Neuronal stem cell (in vitro differentiated cells): ENCODE measurements at places on chromosomes 6 and 20.
A peak's percentile ranks its signal among the peaks of the same experiment; 100 is the strongest.

GRCh38 chr6:130421585-130421984 is 55.8 kb downstream of the TMEM200A start:
- H3K36me3 ChIP-seq: no peaks in the 10 kb centered on the region
- DNase-seq: no peak
- no peak overlapping the region for H3K4me3 ChIP-seq
- no peaks in the 10 kb centered on the region for H3K4me1 ChIP-seq
- no peaks in the 10 kb centered on the region for H3K27me3 ChIP-seq
- H3K27ac ChIP-seq: no peak overlapping the region

- peak; percentile 11 for DNase-seq
- no peak overlapping the region for H3K4me3 ChIP-seq
- no peak overlapping the region for H3K27ac ChIP-seq
- H3K27me3 ChIP-seq: no peaks in the 10 kb centered on the region
- H3K36me3 ChIP-seq: no peaks in the 10 kb centered on the region
Observed at GRCh38 chr6:122947355-122947754, 48.7 kb upstream of the CLVS2 start.

- no peak for DNase-seq
- no peaks in the 10 kb centered on the region for H3K36me3 ChIP-seq
- peaks cover 4% of the 10 kb centered on the region for H3K27me3 ChIP-seq
- peaks cover 4% of the 10 kb centered on the region for H3K4me1 ChIP-seq
- H3K4me3 ChIP-seq: no peak overlapping the region
- no peak overlapping the region for H3K27ac ChIP-seq
Observed at GRCh38 chr20:57920971-57921370, 211.2 kb upstream of the PMEPA1 start.

GRCh38 chr6:35392111-35392702 is 49.8 kb downstream of the PPARD start:
- H3K27ac ChIP-seq: no peak overlapping the region
- no peaks in the 10 kb centered on the region for H3K4me1 ChIP-seq
- no peak overlapping the region for H3K4me3 ChIP-seq
- no peaks in the 10 kb centered on the region for H3K36me3 ChIP-seq
- H3K27me3 ChIP-seq: no peaks in the 10 kb centered on the region
- DNase-seq: no peak

- H3K4me1 ChIP-seq: peaks cover 28% of the 10 kb centered on the region
- no peak for DNase-seq
- H3K4me3 ChIP-seq: no peak overlapping the region
- H3K36me3 ChIP-seq: no peaks in the 10 kb centered on the region
Observed at GRCh38 chr20:32580970-32581838, 3.9 kb downstream of the NOL4L start.

- no peak for DNase-seq
- no peaks in the 10 kb centered on the region for H3K4me1 ChIP-seq
- no peak overlapping the region for H3K27ac ChIP-seq
- no peaks in the 10 kb centered on the region for H3K27me3 ChIP-seq
- no peaks in the 10 kb centered on the region for H3K36me3 ChIP-seq
Observed at GRCh38 chr20:9344083-9344920, 170.1 kb upstream of the LAMP5 start.

DNA sequence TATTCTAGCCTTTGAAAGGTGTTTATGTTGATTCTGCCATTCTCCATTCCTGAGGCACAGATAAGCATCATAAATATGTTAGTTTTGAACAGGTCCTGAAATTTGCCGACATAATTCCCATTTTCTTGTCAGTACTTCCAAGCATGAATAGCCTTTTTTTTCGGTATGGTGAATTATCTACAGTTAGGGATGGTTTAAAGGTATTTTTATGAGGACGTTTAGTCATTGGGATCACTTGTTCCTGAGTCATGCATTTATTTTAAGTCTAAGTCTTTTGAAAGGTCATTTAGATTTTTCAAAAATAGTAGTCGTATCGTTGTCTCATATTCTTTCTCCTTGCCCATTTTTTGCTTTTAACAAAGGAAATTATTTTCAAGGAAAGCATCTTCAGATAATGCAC is 98.7 kb downstream of the PHACTR3 start:
- no peaks in the 10 kb centered on the region for H3K27me3 ChIP-seq
- H3K4me3 ChIP-seq: no peak overlapping the region
- DNase-seq: no peak
- H3K36me3 ChIP-seq: no peaks in the 10 kb centered on the region

- H3K27me3 ChIP-seq: no peaks in the 10 kb centered on the region
- no peak overlapping the region for H3K27ac ChIP-seq
- H3K36me3 ChIP-seq: no peaks in the 10 kb centered on the region
- no peak for DNase-seq
Observed at GRCh38 chr6:56334937-56335336, 87.6 kb upstream of the COL21A1 start.

DNA sequence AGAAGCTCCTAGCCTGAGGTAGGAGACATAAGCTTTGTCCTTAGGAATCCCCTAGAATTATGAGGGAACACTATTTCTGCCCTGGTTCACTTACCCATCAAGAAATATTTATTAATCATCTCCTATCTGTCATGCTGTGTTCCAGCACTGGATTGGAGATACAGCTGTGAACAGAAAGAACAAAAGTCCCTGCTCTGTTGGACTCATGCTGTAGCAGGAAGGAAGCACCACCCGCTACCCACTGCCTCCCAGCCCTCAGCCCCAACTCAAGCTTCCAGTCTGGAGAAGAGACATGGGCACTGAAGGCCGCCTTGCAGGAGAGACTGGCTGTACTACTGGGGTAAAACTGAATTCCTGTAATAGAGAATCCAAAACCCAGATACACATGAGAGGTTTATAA is 78.0 kb downstream of the MDGA1 start:
- no peak overlapping the region for H3K4me3 ChIP-seq
- no peaks in the 10 kb centered on the region for H3K36me3 ChIP-seq
- no peak for DNase-seq
- peaks cover 22% of the 10 kb centered on the region for H3K27me3 ChIP-seq

DNA sequence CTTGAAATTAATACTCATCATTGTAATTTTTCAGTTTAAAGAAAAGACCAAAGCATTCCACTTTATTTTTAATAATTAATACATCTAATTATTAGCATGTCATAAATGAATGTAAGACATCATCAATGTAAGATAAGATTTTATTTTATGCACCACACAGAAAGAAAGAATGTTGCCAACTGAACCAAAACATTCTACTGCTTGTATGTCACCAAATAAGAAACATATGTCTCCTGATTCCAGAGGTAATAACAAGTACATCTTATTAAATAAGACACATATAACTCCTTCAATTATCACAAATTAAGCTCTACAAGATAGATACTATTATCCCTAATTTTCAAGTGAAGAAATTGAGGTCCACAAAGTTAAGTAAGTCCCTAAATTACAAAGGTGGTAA is 189.5 kb downstream of the GMDS start:
- no peaks in the 10 kb centered on the region for H3K27me3 ChIP-seq
- H3K27ac ChIP-seq: no peak overlapping the region
- DNase-seq: no peak

GRCh38 chr6:33207552-33208090 is 679 bp upstream of the RING1 start:
- no peak for DNase-seq
- peak overlapping the region; percentile 98 for H3K4me3 ChIP-seq
- H3K27me3 ChIP-seq: no peaks in the 10 kb centered on the region
- peak overlapping the region; percentile 79 for H3K27ac ChIP-seq
- H3K4me1 ChIP-seq: peaks cover 46% of the 10 kb centered on the region

DNA sequence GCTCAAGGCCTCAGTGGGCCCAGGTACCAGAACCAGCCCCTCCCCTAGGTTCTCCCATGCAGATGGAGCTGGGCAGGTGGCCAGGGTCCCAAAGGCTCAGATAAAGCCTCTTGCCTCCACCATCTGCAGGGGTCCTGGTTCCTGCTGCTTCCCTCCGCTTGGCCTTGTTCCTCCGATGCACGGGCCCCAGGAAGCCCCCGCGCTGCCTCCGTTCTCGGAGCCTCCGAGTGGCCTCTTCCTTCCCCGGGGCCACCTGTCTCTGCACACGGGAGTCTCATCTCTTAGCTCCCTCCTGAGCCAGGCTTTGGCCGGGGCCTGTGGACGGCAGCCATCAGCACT is 1.9 kb upstream of the PTK6 start:
- no peaks in the 10 kb centered on the region for H3K36me3 ChIP-seq
- H3K4me3 ChIP-seq: no peak overlapping the region
- DNase-seq: no peak
- peaks cover 16% of the 10 kb centered on the region for H3K4me1 ChIP-seq
- no peaks in the 10 kb centered on the region for H3K27me3 ChIP-seq

- H3K4me3 ChIP-seq: no peak overlapping the region
- H3K27ac ChIP-seq: no peak overlapping the region
- no peaks in the 10 kb centered on the region for H3K36me3 ChIP-seq
Observed at GRCh38 chr6:10177704-10178103, 237.2 kb downstream of the TFAP2A start.
